Tibial artery (tissue), 4 donors: ENCODE measurements at places on chromosomes 4 and X.

DNA sequence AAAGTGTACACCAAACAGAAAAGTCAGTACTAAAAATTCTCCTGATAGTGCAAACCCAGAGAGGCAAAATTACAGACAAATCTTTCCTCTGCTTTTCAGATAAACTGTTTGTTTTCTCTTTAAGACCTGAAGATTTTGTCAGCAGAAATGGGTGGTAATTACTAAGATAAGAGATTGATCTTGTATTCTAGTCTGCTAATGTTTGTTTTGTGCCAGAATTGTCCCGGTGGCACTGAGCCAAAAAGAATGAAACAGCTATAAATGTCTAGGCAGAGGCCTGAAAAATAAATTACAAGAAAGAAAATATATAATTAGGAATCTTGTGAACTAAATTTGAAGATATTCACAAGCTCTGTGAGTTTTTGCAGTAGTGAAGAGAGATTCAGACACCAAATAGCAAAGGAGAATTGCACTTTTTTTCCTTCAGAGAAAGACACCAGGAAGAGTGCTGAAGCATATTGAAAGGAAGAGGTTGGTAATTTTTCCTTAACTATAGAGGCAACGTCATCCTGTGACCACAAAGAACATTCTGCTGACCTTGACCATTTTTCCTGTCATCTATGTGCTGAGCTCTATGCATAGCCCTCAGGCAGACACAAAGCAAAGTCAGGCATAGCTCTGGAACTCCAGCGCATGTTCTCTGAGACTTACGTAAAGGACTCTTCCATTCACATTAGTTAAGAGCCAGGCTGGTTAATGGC, 314.5 kb upstream of the RASGEF1B start:
- no peak for DNase-seq

- no peak for DNase-seq
Observed at GRCh38 chr4:85777908-85778631, 303.1 kb downstream of the ARHGAP24 start.

DNA sequence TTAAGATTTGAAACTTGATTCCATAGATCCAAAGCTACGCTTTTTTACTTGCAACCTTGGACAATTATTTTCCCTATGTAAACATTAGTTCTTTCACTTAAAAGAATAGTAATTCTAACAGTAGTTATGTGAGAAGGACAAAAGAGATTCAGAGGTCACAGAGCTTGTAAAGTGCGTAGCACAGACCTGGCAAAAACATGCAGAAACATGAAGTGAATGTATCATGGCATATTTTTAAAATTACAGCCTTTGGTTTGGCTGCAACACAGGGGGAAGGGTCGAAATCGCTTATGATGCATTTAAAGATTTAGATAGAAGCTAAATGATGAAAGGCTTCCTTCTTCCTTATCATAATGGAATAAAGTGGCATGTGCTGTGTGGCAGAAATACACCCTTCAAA, 1068.8 kb downstream of the ARAP2 start:
- no peak for DNase-seq

DNA sequence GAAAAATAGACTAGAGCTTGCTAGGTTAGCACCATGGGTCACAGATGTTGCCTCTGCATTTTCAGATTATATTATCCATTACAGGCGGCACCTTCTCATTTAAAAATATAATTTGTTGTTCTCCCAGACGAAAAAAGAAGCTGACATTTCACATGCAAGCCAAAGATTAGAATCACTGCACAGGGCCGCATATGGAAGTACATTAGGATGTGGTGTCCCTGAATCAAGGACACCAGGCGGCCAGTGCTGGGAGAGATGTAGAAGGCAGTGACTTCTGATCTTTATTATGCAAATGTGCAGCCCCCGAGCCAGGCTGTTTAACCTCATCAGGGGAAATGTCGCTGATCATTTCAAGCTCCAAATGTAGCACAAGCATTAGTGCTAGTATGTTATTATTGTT, 22.8 kb downstream of the REELD1 start:
- DNase-seq, result no peak

GRCh38 chr4:3834186-3834662, 68.0 kb downstream of the ADRA2C start:
- DNase-seq, result no peak

- peak; percentile 29 for DNase-seq
Observed at GRCh38 chr4:14165222-14165920, 537.8 kb upstream of the BOD1L1 start.

DNA sequence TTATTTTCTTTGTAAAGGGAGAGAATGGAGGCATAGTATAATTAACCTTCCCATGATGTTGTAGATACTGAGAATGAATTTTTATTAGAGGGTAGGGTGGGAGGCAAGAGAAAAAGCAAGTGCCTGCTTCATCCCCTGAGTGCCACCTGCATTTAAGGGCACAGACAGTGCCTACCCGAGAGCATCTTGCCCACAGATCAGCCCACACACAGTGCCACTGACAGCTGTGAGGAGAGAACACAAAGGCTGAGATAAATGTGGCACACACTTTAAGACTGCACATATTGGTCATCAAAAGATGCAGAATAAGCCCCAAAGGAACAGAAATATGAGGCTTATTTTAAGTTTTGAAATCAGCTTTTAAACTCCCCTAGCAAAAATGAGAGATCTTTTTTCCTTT, 250.8 kb downstream of the SLC39A8 start:
- DNase-seq, result no peak

- no peak for DNase-seq
Observed at GRCh38 chrX:135309430-135309923, at the start of gene ETDC. Gene ETDC (plus strand): TSS chrX:135309480. CDS start chrX:135309480, 0 bp downstream.

DNA sequence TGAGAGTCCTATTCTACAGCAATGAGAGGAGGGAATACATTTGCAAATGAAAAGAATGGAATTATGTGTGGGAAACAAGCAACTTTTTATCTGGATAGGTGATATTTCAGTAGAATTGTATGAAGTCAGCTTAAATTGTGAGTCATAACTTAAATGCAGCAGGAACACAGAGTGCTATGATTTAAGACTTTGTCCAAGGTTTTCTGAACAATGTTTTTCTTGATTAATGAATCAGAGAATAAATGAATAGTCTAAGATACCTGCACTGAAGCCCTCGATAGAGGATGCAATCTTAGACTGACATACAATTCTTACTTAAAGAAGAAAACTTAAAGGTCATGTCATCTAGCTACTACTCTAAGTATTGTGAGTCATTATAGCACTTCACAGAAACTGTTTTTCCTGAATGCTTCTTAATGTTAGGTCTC, 8.0 kb downstream of the ARHGEF38 start:
- no peak for DNase-seq

GRCh38 chr4:81505004-81505598, 33.4 kb upstream of the RASGEF1B start:
- peak; percentile 86 for DNase-seq

- DNase-seq, result no peak
Observed at GRCh38 chr4:67371615-67372014, 173.7 kb downstream of the CENPC start.
